ENCODE measurements at places on chromosomes 16 and 17.

DNA sequence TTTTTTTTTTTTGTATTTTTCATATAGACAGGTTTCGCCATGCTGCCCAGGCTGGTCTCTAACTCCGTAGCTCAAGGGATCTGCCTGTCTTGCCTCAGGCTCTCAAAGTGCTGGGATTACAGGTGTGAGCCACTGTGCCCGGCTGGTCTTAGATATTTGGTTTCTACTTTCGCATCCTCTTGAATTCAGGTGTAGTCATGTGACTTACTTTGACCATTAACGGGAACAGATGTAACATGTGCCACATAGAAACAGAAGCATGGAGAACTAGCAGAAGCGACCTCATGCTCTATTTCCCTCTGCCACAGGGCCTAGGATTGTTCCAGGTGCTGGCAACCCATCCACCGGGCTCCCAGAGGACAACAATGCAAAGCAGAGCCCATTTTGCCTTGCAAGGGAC lies 166.6 kb downstream of the CYLD start:
- DNase-seq: no peak

- DNase-seq: no peak
These were observed 66.9 kb downstream of the PLXDC1 start for GRCh38 chr17:39084558-39084957.

DNA sequence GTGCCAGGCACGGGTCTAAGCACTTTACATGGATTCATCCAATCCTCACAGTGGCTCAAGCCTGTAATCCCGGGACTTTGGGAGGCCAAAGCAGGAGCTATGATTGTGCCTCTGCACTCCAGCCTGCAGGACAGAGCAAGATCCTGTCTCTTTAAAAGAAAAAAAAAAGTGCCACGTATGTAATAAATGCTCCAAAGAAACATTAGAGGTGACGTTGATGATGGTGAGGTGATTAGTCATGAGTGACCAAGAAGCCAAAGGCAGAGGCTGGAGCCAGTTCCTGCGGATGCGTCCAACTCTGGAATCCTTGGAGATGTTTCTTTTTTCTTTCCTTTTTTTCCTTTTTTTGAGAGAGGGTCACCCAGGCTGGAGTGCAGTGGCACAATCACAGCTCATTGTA lies 59.4 kb upstream of the SIAH1 start:
- DNase-seq: no peak

DNA sequence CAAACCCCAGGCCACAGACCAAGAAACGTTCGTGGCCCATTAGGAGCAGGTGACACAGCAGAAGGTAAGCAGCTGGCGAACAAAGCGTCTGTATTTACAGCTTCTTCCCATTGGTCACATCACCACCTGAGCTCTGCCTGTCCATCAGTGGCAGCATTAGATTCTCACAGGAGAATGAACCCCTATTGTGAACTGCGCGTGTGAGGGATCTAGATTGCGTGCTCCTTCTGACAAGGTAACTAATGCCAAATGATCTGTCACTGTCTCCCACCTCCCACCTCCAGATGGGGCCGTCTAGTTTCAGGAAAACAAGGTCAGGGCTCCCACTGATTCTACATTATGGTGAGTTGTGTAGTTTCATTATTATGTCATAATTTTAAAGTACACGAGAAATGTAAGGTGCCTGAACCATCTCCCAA lies 186.3 kb downstream of the CPPED1 start:
- no peak for DNase-seq

GRCh38 chr17:65078441-65079160 lies 22.1 kb upstream of the GNA13 start:
- no peak for DNase-seq

DNA sequence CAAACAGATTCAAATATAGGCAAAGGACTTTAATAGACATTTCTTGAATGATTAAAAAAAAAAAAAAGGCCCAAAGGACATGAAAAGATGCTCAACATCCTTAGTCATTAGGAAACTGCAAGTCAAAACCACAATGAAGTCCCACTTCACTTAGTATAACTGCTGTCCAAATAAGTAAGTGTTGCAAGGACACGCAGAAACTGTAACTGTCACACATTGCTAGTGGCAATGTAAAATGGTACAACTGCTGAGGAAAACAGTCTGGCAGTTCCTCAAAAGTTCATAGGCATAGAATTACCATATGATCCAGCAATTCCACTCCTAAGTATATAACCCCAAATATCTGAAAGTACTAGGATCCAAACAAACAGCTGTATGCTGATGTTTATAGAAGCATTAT lies 112.7 kb downstream of the BRIP1 start:
- DNase-seq: no peak

GRCh38 chr17:63516910-63517824 lies 6.0 kb upstream of the KCNH6 start:
- no peak for DNase-seq
